ENCODE measurements at places on chromosomes 13 and 19. TPM values are rescaled to one million over a fixed set of nuclear protein-coding genes. Genes with fewer than 3 reads are reported as not detected.

The SPRED3 gene
- polyA plus RNA-seq: not detected

- no peak for DNase-seq
Measured at GRCh38 chr13:51380269-51380668, 40.8 kb downstream of the SERPINE3 start.

GRCh38 chr13:112446347-112446861, 70.2 kb downstream of the SPACA7 start:
- no peak for DNase-seq

The IQCN gene
- 0.75 TPM for polyA plus RNA-seq

GRCh38 chr13:47843005-47843404, 158.1 kb downstream of the SUCLA2 start:
- DNase-seq: no peak

DNA sequence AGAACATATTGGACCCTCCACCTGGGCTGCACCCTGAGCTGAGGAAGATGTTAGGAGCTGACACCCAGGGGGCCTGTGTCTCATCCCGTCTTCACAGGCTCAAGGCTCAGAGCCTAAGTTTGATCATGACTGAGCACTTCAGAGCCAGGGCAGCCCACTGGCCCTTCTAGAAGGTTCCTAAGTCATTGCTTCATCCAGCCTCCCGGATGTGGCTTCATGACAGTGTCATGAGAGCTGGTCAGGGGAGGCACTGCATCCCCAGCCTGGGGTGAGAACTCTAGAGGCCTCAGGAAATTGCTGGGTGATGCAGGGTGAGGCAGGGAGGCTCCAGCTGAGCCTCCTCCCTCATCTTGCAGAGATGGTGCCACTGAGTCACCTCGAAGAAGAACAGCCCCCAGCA, 24.9 kb upstream of the PIK3R2 start:
- no peak for DNase-seq

GRCh38 chr13:48125794-48126228, 30.9 kb upstream of the MED4 start:
- DNase-seq: no peak

The GPC5 gene
- 0.30 TPM for polyA plus RNA-seq

The CNMD gene
- polyA plus RNA-seq: not detected

DNA sequence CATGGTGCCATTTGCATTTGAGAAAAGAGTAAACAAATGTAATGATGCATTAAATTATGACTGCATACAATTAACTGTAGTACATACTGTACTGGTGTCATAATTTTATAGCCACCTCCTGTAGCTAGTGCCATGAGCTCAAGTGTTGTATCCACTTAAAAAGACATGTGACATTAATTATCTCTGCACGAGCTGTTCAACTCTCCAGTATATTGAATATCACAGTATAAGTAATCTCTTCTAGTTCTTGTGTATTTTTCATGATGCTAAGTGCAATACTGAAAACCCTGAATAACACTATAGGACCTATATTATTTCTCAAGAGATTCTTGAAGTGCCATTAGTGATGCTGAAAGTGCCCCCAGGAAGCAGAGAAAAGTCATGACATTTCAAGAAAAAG, 387.3 kb downstream of the PCDH17 start:
- DNase-seq: no peak

GRCh38 chr13:112877976-112878955, 90.7 kb upstream of the MCF2L start:
- no peak for DNase-seq

GRCh38 chr13:96044238-96044637, 9.0 kb downstream of the UGGT2 start:
- DNase-seq: no peak
